ENCODE measurements at places on chromosomes 1 and 21.

DNA sequence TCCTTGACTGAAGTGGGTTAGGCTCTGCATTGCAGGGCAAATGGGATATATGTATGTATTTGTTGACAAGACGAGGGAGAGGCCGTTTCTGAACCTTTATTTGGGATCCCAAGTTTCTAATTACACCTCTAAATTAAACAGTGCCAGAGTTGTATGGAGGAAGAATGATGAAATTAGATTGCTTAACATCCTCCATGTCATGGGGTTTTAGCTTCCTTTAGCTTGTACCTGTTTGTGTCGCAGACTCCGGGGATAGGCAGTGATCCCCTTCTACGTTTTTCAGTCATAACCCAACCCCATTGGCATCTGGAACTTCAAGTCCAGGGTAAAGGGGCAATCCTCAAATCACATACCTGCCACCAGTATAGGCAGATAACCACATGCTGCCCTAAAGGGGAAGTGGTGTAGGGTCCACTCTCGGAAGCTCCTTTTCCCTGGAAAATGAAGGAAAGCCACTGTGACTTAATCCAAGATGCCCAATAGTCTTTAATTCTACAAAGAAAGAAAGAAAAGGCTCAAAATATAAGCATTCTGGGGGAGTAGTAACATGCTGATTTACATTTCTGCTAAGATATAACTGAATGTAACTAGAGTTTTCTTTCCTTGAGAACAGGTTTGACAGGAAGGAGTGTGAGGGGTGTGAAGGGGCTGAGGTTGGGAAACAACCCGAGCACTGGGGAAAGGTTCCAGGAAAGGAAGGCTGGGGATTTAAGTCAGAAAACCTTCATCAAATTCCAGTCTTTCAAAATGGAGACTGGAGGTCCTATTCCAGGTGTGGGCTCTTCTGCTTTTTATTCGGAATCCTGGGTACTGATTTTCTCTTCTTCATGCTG lies 77.6 kb downstream of the RGL1 start:
- DNase-seq: no peak

DNA sequence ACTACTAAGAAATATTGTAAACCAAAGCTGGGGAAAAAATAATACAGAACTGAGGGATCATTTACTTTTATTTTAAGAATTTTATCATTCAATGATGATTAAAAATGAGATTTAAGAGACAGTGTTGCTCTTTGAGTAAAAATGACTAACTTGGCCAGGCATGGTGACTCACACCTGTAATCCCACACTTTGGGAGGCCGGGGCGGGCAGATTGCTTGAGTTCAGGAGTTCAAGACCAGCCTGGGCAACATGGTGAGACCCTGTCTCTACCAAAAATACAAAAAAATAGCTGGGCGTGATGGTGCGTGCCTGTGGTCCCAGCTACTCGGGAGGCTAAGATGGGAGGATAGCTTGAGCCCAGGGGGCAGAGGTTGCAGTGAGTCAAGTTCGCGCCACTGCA lies 21.8 kb upstream of the PLEKHO1 start:
- peak; percentile 28 for DNase-seq

DNA sequence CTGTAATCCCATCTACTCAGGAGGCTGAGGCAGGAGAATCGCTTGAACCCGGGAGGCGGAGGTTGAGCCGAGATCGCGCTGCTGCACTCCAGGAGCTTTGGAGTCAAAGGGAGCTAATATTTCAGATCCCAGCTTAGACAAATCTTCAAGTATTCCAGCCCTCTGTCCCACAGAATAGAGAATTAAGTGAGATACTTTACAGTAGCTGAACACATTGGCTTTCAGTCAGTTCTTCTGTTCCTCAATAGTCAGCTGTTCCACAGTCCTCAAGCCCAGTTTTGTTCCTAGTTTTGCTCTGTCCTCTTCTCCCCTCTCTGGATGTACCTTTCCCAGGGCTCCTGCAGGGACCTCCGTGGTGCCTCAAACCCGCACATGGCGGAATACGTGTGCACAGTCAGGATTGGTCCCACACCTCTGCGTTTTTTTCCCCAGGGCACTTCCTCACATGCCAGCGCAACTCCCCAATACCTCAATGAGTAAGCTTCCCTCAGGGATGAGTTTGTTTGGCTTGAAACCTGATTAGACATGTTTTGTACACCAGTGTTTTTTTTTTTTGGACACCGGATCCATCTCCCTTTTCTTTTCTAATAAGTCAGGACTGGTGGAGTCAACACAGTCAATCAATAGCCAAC lies 1.2 kb downstream of the MFN2 start:
- DNase-seq: no peak

GRCh38 chr1:117201808-117202207 lies 8.9 kb downstream of the VTCN1 start:
- no peak for DNase-seq

Measured in A172 (cell line).